Activated T-helper 17 cell treated with anti-CD3 and anti-CD28 coated beads, Interleukin-2, amount 50 U/mL, for 72 hours (primary cell): ENCODE measurements at places on chromosomes 6 and 20.

DNA sequence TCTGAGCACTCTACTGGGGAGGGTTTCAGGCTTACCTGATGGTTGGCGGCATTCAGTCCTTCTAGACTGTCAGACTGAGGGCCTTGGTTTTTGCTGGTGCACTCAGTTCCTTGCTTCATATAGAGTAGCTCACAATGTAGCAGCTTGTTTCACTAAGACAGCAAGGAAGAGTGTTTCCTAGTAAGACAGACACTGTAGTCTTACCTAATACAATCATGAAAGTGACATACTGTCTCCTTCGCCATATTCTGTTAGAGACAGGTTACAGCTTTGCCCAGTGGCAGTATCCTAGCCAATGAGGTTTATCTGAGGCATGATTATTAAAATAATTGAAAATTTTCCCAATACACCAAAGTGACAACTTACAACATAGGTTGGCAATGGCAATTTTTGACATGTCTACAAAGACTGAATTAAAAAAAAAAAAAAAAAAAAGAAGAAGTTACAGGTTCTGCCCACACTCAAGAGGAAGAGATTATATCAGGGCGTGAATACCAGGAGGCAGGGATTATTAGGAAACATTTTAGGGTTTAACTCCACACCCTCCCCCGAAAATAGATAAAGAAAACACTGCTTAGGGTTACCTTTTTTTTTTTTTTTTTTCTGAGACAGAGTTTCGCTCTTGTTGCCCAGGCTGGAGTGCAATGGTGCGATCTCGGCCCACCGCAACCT lies 66.8 kb downstream of the SCAND1 start:
- no peaks in the 10 kb centered on the region for H3K27me3 ChIP-seq
- H3K36me3 ChIP-seq = peaks cover 38% of the 10 kb centered on the region
- no peak overlapping the region for H3K4me3 ChIP-seq
- no peak for ATAC-seq
- H3K4me1 ChIP-seq = peaks cover 5% of the 10 kb centered on the region

DNA sequence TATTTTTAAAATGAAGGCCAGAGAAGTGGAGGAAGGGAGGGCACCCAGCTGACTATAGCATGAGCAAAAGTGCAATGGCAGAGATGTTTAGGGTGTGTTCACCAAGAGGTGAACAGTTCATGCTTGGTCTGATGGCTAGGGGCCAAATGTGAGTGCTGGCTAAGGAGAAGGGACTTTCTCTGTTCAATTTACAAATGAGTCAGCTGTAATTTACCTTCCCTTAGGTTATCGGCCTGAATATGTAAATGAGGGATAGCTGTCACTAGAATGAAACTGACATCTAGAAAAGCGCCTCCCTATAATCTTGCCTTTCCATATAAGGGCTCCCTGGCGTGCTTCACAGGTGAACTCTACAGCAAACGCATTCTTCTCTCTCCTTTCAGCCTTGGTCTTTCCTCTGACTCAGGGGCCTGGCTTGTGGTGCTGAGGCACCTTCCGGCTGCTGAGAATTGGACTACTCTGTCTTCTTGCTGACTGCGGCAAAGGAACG lies 114.7 kb upstream of the BACH2 start:
- H3K36me3 ChIP-seq = no peaks in the 10 kb centered on the region
- peak overlapping the region; percentile 78 for H3K4me3 ChIP-seq
- H3K27me3 ChIP-seq = no peaks in the 10 kb centered on the region
- ATAC-seq = peak; percentile 93
- H3K27ac ChIP-seq = peak overlapping the region; percentile 45

- H3K27me3 ChIP-seq = no peaks in the 10 kb centered on the region
- ATAC-seq = no peak
- H3K4me1 ChIP-seq = no peaks in the 10 kb centered on the region
- no peak overlapping the region for H3K27ac ChIP-seq
- H3K4me3 ChIP-seq = no peak overlapping the region
- H3K36me3 ChIP-seq = no peaks in the 10 kb centered on the region
Measured at GRCh38 chr6:81608776-81609175, 143.7 kb downstream of the TENT5A start.

DNA sequence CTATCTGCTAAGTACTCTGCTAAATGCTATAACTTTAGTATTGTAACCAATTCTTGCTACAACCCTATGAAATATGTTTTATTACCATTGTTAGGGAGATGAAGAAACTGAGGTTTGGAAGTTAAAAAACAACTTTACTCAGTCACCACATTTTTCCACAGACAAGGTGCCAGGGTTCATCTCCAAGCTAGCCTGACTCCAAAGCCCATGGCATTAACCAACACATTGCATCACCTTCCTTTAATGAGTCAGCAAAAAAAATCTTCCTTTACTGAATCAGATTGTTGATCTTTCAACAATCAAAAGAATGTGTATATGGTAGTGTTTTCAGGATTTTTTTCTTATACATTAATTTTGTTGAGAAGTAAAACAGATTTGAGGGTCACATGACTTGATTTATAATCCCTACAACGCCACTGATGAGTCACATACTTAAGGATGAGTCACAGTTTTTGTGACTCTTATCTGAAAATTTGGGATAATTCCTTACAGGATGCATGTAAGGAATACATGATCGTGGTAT lies 41.5 kb downstream of the MAN1A1 start:
- H3K36me3 ChIP-seq = peaks cover 20% of the 10 kb centered on the region
- ATAC-seq = no peak
- H3K4me1 ChIP-seq = peaks cover 36% of the 10 kb centered on the region

- H3K27me3 ChIP-seq = peaks cover 20% of the 10 kb centered on the region
- H3K27ac ChIP-seq = no peak overlapping the region
- no peaks in the 10 kb centered on the region for H3K36me3 ChIP-seq
- ATAC-seq = no peak
- no peak overlapping the region for H3K4me3 ChIP-seq
Measured at GRCh38 chr20:20856306-20856705, 143.9 kb upstream of the RALGAPA2 start.

DNA sequence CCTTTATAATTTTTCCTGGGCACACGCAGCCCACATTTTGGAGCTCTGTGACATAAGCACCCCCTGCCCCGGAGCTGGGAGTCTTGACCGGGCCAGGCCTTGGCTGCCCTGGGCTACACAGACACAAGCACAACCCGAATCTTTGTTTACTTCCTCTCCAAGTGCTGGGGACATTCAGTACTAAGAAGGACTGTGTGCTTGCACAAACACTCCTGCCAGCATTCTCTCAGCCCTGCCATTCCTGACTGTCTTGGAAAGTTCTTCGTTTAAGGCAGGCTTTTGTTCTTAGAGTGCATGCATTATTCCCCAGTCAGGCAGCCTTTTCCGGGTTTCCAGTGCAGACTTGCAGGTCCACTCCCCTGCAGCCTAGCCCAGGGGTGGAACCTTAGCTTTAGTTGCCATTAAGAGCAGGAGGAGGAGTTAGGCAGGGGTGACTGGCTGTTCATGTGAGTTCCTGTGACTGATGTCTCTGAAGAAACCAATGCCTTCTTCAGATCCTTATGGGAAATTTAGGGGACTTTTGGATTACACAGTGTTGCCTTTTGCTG lies 28.6 kb downstream of the FOXO3 start:
- no peak overlapping the region for H3K27ac ChIP-seq
- H3K36me3 ChIP-seq = peaks cover 10% of the 10 kb centered on the region
- peak overlapping the region; percentile 46 for H3K4me3 ChIP-seq
- no peaks in the 10 kb centered on the region for H3K27me3 ChIP-seq
- peaks cover 50% of the 10 kb centered on the region for H3K4me1 ChIP-seq

DNA sequence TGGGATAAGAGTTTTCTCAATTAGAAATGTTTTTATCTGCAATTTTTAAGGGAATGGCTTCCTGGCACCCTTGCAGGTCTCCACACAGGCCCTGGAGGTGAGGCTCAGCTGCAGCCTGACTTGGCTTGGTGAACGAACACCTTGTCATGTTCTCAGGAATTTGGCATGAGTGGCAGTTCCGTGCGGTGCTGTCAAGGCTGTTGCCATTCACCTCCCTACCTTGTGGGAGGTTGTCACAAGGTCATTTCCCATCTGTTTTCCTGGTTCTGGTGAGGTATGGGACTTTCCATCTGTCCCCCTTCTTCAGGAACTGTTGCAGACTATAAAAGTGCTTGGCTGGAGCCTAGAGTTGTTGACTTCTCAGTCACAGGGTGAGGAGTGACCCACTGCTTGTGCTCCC lies 82.9 kb downstream of the ELOVL4 start:
- H3K27me3 ChIP-seq = no peaks in the 10 kb centered on the region
- ATAC-seq = no peak
- no peak overlapping the region for H3K27ac ChIP-seq
- no peak overlapping the region for H3K4me3 ChIP-seq

DNA sequence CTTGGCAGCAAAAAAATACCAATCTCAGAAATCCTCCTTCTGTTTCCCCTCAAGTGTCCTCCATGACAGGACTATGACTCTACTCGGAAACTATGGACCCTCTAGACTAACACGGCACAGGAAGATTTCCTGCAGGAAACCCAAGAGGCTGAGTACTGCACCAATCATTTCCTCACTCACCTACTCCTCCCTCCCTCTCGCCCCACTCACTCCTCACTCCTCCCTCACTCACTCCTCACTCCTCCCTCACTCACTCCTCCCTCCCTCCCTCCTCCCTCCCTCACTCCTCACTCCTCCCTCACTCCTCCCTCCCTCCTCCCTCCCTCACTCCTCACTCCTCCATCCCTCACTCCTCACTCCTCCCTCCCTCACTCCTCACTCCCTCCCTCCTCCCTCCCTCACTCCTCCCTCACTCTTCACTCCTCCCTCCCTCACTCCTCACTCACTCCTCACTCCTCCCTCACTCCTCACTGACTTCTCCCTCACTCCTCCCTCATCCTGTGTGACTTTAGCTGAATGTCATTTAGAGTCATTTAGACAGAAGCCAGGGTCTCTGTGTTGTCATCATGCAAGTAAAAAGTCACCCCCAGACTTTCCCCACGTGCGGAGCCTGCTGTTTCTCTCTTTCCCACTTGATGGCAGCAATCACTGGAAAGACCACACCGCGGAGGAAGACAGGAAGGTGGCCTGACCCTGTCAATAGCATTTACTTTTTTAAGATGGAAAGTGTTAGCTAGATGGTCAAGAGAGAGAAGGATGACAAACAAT lies 226.8 kb upstream of the PDE10A start:
- no peaks in the 10 kb centered on the region for H3K36me3 ChIP-seq
- H3K27me3 ChIP-seq = peaks cover 3% of the 10 kb centered on the region
- H3K4me1 ChIP-seq = peaks cover 4% of the 10 kb centered on the region
- ATAC-seq = no peak
- H3K4me3 ChIP-seq = no peak overlapping the region

DNA sequence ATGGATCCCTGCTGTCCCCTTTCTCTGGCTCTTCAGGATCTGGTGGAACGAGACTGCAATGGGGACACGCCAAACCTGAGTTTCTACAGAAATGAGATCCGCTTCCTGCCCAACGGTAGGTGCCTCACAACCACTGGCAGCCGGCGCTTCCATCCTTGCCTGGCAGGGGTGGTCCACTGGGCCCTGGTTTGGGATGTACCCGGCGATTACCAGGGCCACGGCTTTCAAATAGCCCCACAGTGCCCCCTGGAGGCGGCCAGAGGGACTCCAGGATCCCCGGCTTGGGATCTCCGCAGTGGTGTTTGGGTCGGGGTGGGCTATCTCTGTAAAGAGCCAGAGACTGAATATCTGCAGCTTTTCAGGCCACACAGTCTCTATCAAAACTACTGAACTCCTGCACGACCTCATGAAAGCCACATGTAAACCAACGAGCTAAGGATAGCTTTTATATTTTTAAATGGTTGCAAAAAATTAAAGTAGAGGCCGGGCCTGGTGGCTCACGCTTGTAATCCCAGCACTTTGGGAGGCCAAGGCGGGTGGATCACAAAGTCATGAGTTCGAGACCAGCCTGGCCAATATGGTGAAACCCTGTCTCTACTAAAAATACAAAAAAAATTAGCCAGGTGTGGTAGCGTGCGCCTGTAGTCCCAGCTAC lies 3.7 kb downstream of the OGFR start:
- no peak overlapping the region for H3K27ac ChIP-seq
- peak; percentile 57 for ATAC-seq
- peaks cover 76% of the 10 kb centered on the region for H3K36me3 ChIP-seq
- H3K4me1 ChIP-seq = no peaks in the 10 kb centered on the region

DNA sequence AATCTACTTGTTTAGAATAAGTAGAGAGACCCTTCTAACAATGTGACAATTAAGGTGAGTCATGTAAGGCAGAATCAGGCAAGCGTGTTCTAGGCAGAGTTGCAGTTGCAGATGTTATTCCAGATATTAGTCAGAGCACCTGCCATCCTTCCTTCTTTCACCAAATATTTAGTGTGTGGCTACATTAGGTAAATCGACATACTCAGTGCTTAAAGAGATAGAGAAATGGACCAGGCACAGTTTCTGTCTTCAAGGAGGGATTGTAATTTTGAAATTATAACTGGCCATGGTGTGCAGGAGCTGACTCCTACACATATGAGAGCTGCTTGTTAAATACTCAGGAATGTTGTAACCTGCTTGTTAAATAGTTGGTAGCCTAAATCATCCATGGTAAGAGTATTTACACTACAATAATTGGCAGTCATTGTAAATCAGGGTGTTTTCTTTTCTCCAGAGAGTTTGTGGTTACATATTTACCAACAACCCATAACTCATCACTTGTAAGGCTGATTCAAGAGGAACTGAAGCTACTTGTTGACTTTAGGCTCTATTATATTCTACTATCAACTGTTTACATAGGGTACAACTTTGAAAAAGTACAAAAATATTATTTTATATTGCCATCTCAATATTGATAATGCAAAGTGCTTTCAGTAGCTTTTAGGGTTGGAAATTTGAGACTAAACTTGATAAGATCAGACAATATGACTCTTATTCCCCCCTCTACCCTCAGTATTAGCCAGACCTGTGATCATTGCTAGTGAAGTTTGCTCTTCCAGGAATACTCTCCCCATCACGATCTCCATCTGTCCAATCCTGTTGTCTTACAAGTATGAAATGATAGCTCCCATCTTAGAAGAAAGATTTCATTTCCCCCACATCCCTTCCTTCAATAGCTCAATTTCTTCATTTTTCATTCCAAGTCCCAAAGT lies 607.1 kb downstream of the COL12A1 start:
- no peak for ATAC-seq
- H3K27ac ChIP-seq = no peak overlapping the region
- H3K36me3 ChIP-seq = no peaks in the 10 kb centered on the region
- no peak overlapping the region for H3K4me3 ChIP-seq
- H3K27me3 ChIP-seq = no peaks in the 10 kb centered on the region
- H3K4me1 ChIP-seq = no peaks in the 10 kb centered on the region

DNA sequence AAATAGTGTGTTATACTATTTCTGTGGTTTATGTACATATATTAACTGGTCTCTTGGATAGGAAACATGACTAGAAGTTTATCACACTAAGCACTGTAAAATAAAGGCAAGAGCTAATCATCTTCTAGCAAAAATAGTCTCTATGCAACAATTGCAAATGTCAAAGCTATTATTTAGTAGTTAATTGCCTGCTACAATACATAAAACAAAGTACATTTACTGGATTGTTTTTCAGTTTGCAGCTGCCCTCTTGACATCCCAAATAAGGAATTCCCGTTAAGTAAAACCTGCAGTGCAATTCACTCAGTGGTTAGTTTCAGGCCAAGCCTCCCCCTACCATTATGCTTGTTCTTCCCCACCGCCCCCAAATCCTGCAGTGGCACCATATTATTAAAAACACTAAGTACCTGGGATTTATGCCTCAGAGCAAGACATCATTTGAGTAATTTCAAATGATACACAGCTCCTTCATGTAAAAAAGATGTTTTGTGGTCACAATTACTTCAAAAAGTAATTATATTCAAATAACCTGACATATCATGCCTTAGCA lies 1.6 kb upstream of the ATP5F1E start:
- ATAC-seq = no peak
- H3K27ac ChIP-seq = no peak overlapping the region
- no peaks in the 10 kb centered on the region for H3K27me3 ChIP-seq
- peak overlapping the region; percentile 39 for H3K4me3 ChIP-seq
- H3K4me1 ChIP-seq = peaks cover 25% of the 10 kb centered on the region

- H3K27ac ChIP-seq = no peak overlapping the region
- ATAC-seq = no peak
- no peak overlapping the region for H3K4me3 ChIP-seq
- no peaks in the 10 kb centered on the region for H3K36me3 ChIP-seq
Measured at GRCh38 chr20:16216227-16216913, 356.9 kb downstream of the KIF16B start.
